Stimulated activated CD8-positive, alpha-beta memory T cell treated with anti-CD3 and anti-CD28 coated beads, Interleukin-15, amount 100 ng/mL, for 1 hour (primary cell): ENCODE measurements at places on chromosomes 4 and X.

GRCh38 chrX:150870487-150871340 is 27.8 kb downstream of the CD99L2 start:
- no peak for DNase-seq

- DNase-seq, result no peak
These were observed 7.5 kb downstream of the HADH start for GRCh38 chr4:107996949-107997788.

DNA sequence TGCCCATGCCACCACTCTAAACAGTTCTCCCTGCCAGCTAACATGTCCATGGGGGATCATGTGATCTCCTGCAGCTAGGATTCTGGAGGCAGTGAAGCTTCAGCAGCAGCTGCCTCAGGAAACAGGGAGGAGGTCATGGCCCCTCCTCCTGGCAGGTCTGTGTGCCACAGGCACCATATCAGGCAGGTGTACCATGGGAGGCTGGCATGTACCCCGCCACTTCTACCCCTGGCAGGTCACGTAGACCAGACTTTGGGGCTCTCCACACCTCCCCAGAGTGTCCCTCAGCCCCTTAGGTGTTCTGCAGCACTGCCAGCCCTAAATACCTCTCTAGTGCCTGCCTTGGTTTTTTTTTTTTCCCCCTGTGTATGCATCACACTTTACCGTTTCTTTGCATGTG is 110.5 kb upstream of the FAM47C start:
- no peak for DNase-seq

GRCh38 chrX:16743604-16744325 is 24.4 kb downstream of the SYAP1 start:
- DNase-seq, result no peak

DNA sequence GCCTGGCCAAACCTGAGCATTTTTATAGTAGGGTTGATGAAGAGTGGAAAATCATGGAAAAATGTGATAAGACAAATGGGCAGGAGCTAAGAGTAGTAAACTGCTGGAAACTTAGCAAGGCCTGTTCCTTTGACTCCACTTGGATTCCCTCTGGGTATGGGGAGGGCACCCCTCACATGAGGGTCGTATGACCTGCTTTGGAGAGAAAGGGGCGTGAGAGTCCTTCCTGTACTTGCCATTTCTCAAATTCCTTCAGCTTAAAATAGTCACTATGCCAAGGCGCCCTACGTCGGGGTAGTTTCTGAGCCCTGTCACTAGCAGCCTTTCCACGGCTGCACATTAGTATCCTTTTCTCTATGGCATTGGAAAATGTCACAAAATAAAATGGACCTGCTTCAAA is 49.1 kb downstream of the GPRIN3 start:
- DNase-seq, result no peak

DNA sequence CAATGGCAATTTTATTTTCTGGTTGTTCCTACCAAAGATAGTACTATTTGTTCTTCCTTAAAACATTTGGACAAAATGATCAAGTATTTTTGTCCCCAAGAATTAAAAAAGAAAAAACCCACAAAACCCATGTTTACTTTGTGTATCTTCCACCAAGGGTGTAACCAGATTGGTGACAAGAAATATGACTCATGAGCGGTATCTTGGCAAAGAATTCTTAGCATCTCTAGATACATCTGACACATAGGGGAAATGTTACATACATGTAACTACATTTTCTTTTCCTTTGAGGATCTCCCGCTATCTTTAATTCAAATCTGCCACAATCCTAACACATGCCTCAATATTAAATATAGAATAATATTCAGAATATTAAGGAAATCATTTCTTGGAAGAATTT is 78.7 kb downstream of the WDFY3 start:
- DNase-seq, result no peak

DNA sequence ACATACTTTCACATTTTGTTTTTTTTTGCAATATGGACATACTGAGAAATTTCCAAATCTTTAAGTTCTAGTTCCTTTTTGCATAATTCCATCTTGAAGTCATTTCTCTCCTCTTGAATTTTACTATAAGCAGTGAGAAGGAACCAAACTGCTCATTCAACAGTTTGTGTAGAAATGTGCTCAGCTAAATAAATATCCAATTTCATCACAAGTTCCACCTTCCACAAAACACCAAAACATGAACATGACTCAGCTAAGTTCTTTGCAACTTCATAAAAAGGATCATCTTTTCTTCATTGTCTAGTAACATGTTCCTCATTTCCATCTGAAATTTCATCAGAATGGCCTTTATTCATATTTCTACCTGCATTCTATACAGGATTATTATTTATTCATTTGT is 77.3 kb upstream of the FGF13 start:
- DNase-seq, result no peak

DNA sequence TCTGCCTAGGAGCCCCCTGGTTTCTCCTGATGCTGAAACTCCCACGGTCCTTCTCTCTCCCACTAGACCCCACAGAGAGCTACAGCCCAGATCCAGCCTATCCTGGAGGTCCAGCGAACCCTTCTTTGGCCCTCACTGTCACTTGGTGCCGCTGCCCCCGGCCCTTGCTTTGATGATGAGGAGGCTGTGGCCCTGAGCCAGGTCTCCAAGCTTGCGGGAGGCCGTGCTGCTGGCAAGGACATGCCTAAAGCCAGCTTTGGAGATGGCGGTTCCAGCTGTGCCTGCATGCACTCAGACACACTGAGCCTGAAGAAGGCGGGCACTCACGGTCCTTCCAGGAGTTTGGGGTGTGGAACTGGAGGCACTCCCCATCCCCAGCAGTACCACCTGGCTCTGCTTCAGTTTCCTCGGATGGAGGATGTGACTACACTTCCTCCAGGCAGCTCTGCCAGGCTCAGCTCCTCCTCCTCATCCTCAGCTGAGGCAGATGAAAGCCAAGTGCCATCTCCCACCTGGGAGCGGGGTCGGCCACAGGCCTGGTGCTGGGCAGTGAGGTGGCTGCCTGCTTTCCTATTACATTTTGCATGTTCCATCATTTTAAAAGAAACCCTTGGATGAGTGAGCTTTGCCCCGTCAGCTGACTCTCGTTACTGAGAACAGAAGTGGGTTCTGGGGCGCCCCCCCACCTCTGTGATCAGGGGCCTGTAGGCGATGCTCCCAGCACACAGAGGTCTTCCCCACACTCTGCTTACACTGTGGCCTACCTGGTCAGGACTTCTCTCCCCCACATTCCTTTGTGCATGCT is 9.0 kb downstream of the TNIP2 start:
- DNase-seq, result no peak

DNA sequence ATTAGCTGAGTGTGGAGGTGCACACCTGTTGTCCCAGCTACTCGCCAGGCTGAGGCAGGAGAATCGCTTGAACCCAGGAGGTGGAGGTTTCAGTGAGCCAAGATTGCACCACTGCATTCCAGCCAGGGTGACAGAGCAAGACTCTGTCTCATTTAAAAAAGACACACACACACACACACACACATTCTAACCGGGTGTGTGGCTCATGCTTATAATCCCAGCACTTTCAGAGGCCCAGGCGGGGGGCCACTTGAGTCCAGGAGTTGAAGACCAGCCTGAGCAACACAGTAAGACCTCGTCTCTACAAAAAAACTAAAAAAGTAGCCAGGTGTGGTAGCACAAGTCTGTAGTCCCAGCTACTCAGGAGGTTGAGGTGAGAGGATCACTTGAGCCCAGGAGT is 152.3 kb downstream of the LRBA start:
- no peak for DNase-seq

DNA sequence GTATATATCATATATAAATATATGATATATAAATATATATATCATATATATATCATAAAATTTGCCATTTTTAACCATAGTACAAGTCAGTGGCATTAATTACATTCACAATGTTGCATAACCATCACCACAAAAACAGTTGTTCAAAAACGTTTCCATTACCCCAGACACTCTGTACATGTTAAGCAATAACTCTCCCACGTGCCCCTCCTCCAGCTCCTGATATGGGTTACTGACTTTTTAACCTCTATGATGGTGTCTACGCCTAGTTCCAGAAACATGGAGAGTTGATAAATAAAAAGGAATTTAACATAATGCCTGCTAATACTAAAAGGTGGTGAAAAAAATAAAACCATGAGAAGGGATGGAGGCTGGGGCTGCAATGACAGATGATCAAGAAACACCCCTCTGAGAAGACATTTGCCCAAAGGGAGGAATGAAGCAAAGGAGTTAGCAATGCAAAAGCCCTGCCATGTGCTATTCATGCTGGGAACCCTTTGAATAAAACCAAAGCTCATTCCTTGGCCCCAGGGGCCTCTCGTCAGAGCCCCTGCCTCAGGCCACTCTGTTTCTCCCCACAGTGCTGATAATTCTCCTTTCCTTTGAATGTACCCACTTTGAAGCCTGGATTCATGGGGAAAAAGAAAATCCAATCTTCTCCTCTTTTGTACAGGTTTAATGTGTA is 144.3 kb downstream of the NWD2 start:
- no peak for DNase-seq

- DNase-seq, result no peak
These were observed 210.0 kb downstream of the SOWAHB start for GRCh38 chr4:76687746-76688448.

GRCh38 chr4:3022112-3022511 is 52.2 kb downstream of the HTT-AS start:
- DNase-seq, result no peak

DNA sequence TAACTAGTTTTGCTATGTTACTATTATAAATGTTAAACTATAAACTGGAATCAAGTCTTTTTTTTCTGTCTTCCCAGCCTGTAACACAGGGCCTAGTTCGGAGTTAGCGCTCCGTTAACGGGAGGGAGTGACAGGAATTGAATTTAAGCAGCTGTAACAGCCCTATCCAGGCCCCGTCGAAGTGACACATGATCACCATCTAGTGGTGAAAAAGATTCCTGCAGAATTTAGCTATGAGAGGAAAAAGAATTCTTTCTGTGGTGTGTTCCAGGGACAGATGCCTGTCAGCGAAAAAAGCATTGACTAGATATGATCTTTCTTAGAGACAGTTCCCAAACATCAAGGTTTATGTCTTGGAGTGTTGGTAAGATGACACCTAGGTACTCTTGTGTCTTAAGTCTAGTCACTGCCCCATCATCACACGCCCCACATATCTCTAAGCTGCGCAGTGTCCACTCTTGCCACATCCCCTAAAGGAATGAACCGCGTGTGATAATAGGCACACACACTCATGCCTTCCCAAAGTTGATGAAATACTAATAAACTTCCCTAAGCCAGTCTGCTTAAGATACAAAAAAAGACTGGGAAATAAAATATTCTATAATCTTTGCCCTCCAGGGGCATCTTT is 2.1 kb downstream of the GAB3 start:
- no peak for DNase-seq

GRCh38 chr4:159013692-159014091 is 89.2 kb upstream of the RAPGEF2 start:
- DNase-seq, result no peak

DNA sequence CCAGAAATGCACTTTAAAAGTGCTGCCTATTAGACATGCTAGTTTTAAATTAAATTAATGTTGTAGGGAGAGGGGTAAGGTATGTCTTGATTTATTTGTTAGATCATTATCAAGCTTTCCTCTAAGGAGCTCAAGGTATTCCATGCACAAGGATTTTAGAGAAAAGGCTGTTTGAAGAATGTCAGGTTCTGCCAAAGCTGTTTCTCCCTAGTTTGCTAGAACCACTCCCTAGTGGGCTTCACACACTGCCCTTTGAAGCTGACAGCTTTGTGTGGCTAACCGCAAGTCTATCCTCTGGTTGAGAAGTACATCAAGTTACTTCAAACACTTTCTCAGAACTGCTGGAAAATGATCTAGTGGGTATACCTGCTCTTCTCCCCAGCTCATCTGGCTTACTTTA is 32.3 kb downstream of the RASL11B start:
- no peak for DNase-seq

DNA sequence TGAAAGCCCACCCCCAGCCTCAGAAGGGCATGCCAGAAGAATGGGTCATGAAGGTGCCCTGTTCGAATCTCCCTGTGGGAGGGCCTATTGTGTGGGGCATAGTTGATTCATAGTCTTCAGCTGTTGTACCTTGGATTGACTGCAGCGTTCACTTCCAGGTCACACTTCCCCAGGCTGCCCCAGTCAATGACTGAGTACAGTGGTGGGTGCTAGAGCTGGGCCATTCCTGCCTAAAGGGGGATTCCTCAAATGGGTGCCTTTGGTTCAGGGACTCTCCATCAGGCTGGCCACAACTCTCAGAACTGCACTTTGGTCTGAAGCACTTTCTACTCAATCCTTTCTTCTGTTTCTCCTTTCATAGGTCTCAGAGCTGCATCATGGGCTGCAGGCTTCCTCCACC is 35.0 kb upstream of the RASGEF1B start:
- DNase-seq, result no peak

GRCh38 chrX:1151378-1152077 is 60.9 kb downstream of the CRLF2 start:
- no peak for DNase-seq

- DNase-seq, result no peak
These were observed 288.5 kb downstream of the FBXW7 start for GRCh38 chr4:152247271-152247975.

DNA sequence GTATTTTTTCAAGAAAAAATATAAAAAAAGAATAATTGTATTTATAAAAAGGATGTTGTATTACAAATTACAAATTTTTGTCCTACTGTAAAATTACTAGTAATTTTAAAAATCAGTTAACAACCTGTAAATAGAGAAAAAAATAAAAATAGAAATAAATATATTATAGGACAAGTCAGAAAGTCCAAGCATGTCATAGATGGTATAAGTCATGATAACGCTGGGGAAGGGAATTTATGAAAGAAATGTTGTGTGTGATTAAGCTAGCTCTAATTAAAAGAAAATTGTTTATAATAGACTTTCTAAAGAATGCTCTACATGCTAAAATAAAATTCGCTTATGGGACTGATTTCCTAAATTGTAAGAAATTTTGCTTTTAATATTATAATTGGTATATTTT is 2329.9 kb downstream of the ARAP2 start:
- DNase-seq, result no peak

DNA sequence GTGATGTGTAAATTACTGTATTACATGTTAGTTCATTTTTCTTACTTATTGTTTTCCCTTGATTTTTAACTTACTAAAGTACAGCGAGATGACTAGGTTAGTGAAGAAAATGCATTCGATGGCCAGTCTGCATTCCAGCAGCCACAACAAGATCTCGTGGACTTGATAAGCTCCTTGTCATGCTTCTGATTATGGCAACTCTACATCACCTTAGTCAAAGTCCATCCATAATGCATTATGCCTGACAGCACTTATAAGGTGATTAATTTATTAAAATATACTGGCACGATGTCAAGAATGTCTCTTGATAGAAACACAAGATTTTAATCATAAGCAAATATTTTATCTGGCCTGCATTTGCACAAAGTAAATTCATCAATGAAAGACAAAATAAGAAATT is 109.9 kb upstream of the NAP1L5 start:
- no peak for DNase-seq
